ENCODE measurements at places on chromosomes 2 and 18. TPM values are rescaled to one million over a fixed set of nuclear protein-coding genes. Genes with fewer than 3 reads are reported as not detected.

DNA sequence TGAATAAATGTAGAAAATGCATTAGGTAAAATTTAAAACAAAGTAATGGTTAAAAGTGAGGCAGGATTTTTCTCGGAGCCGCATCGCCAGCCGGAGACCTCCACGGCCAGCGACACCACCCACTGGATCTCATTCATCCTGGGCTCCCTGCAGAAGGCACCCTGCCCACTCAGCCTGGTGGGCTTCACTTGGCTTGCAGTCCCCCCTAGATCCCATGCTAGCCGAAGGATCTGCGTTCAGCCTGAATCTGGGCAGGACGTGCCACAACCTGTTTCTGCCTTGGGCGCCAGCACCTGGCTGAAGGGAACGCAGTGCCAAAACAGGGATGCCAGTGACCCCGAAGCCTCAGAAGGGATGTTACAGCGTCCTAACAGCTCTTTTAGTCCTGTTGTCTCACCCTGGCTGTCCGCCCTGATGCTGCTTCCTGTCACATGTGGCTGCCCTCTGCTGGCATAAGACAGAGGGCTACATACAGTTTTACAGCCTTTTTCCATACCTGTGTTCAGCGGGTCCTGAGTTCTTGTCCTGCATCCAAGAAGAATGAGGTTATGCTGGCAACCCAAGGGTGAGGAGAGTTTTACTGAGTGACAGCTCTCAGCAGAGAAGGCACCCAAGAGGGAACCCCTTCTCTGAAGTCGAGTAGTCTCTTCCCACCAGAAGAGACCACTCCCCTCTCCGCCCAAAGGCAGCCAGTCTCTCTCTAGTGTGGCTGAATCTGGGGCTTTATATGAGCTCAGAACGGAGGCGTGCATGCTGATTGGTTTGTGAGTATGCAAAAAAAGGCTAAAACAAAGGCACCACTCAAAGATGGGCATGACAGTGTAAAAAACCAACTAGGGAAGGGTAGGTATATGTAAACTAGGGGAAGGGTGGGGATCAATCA, 173.1 kb upstream of the GYPC start:
- DNase-seq = no peak

DNA sequence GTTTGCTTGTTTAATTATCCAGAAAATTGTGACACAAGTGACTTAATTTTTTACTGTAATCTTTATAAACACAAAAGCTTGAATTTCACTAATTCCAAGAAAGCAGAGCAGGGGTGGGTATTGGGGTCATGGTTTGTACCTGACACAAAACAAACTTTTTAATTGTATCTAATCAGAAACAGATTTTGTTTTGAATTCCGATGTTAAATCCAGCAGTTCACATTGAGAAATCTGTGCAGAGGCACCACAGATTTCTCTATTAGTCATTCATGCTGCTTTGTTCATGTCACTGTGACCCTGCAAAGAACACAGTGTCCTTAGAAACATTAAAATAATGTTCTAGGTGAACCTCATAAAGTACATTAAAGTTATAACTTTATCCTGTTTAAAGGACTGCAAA, 443.4 kb downstream of the NYAP2 start:
- no peak for DNase-seq

DNA sequence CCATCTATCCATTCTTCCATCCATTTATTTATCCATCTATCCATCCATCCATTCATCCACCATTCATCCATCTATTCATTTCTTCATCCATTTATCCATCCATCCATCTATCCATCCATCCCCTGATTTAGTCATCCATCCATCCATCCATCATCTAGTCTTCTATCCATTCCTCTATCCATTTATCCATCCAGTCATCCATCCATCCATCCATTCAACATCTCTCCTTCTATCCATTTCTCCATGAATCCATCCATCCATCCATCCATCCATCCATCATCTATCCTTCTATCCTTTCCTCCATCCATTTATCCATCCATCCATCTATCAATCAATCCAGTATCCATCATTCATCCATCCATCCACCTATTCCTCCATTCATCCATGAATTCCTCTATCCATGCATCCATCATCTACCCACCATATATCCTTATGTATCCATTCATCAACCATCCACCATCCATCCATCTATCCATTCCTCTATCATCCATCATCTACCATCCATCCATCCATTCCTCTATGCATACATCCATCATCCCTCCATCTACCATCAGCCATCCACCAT, 185.0 kb downstream of the CELF4 start:
- DNase-seq = no peak

- no peak for DNase-seq
These were observed 73.9 kb upstream of the SOX11 start for GRCh38 chr2:5618271-5618670.

DNA sequence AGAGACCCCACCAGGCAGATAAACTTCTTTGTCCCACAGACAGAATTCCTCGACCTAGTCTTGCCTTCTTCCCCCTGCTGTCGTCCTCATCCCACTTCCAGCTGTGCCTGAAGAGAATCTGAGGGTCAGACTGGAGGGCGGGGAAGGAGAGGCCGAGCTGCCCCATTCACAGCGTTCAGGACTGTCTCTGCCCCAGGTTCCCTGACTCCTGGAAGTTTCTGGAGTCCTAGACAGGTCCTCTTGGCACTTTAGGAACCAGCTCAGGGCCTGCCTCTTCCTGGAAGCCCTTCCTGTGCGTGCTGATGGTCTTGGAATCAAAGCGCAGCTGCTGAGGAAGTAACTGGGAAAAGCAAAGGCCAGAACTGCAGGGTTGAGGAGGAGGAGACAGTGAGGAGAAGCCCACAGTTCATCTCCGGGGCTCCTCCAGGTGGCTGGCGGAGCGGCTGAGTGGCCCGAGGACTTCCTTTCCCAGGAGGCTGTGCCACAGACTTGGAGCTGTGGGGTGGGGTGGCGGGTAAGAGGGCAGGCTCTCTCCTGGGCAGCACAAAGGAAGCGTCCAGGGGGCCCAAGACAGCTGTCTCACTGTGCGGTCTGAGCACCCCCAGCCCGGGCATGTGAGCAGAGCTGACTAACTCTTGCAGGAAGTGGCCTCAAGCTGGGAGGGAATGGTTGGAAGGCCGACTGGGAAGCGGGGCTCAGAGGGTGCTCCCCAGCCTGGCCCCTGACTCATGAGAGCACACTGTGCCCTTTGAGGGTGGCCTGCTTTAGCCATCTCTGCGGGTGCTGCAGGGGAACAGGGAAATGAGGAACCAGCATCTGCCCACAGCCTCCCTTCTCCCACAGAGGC, 39.5 kb downstream of the SDC1 start:
- DNase-seq = no peak

GRCh38 chr2:103669531-103669930, 907.7 kb downstream of the TMEM182 start:
- no peak for DNase-seq

- no peak for DNase-seq
These were observed 613.9 kb downstream of the IRS1 start for GRCh38 chr2:226185616-226186211.

DNA sequence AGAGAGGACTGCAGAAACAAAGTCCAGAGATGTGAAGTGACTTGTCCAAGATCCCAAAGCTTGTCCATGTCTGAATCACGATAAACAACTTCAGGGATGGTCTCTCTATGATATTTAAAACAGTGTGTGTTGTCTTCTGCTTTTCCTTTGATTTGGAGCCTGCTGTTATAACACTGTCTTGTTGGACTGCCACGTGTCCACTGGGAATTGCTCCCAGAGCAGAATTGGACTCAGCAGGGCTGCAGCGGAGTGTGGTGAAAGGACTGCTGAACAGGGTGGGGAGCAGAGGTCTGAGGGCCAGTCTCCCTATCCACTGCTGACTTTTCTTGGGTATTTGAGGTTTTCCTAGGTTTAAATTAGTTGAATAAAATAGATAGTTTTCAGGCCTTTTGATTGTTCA, 68.3 kb downstream of the IL1R2 start:
- DNase-seq = no peak

- no peak for DNase-seq
These were observed 10.8 kb upstream of the LYPD6B start for GRCh38 chr2:149027590-149028250.

DNA sequence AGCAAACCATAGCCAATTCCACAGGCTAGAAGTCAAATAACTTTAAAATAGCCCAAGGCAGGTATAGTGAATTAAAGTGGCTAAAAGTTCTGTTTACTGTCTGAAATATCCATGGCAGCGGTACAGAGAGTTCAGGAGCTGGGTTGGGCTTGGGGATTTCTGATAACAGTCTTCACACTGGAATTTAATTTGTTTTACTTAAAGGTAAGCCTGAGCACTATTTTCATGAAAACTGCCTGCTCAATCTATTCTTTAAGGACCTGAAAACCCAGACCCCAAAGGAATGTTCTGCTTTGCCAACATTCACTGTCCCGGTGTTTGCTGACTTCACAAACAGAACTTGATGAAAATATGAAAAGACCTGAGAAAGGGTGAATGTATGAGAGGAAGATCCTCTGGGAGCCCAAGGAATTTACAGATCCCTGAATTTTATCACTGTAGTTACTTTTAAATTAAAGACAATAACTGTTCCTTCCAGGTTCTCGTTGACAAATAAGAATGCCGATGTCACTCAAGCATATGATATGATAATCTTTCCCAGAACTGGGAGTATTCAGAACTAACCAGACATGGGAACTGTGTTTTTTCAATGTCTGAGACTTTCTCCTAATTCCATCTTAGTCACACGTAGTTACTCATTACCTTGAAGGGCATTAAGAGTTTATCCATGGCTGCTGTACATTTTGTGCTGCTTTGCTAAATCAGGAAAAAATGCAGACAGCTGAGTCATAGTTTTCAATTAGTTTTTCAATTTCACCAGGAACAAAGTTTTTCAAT, 28.3 kb upstream of the ITGB6 start:
- DNase-seq = no peak

- DNase-seq = no peak
These were observed 214.9 kb upstream of the SPRED2 start for GRCh38 chr2:65647249-65647842.

GRCh38 chr2:21837168-21837960, 713.6 kb downstream of the TDRD15 start:
- no peak for DNase-seq

- DNase-seq = no peak
These were observed 111.1 kb downstream of the FHOD3 start for GRCh38 chr18:36408606-36409005.

- no peak for DNase-seq
These were observed 773 bp downstream of the CMPK2 start for GRCh38 chr2:6864923-6865345.

- DNase-seq = no peak
These were observed 175.9 kb upstream of the ETAA1 start for GRCh38 chr2:67221266-67221665.

GRCh38 chr18:52636536-52636935, 296.5 kb downstream of the DCC start:
- no peak for DNase-seq

The EDAR gene
- total RNA-seq = not detected

The KIF5C gene
- total RNA-seq = 0.58 TPM

All from glomerular endothelial cell (primary cell).